ENCODE measurements at places on chromosomes 4 and X. TPM values are rescaled to one million over a fixed set of nuclear protein-coding genes. Genes with fewer than 3 reads are reported as not detected.

DNA sequence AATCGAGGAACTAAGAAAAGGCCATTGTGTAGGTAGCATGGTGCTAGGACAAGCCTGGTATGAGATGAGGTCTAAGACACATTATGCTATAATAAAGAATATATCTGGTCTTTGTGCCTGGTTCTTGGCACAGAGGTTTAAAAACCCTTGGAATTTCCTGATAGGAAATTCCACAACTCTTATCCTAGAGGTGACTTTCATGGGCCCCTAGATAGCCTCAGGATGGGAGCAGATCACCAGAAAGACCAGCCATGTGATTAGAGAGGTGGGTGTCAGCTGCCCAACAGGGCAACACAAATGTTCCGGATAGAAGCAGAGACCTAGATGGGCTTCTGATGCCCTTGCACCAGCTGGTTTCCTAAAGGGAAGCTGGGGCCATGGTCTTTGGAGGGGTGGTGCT lies 107.2 kb downstream of the SCD5 start:
- no peak for DNase-seq
- H3K27ac ChIP-seq, result no peak overlapping the region
- H3K36me3 ChIP-seq, result no peaks in the 10 kb centered on the region
- H3K4me1 ChIP-seq, result no peaks in the 10 kb centered on the region

GRCh38 chr4:6710996-6711395 lies 1.3 kb upstream of the MRFAP1L1 start:
- H3K27me3 ChIP-seq, result no peaks in the 10 kb centered on the region
- H3K4me1 ChIP-seq, result peaks cover 32% of the 10 kb centered on the region
- H3K36me3 ChIP-seq, result peaks cover 8% of the 10 kb centered on the region
- DNase-seq, result no peak

DNA sequence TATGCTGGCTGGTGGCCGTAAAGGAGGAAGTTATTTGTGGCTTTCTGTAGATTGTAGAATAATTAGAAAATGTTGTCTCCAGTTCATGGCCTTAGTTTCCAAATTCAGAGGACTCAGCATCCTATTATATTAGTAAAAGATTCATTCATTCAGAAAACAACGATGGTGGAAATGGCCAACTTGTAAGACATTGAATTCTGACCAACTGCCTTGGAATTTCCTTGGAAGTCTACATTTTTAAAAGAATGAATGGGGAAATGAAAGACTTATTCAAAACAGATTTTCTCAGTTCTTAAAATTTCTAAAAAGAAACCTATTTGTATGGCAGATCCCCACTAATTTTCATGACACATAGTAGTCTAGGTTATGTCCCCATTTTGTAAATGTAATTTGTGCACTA lies 561.5 kb downstream of the ANKRD50 start:
- no peaks in the 10 kb centered on the region for H3K4me1 ChIP-seq
- no peak overlapping the region for H3K27ac ChIP-seq
- H3K27me3 ChIP-seq, result no peaks in the 10 kb centered on the region
- H3K4me3 ChIP-seq, result no peak overlapping the region
- no peak for DNase-seq
- H3K36me3 ChIP-seq, result no peaks in the 10 kb centered on the region

GRCh38 chr4:152860046-152860445 lies 76.1 kb upstream of the FHDC1 start:
- no peaks in the 10 kb centered on the region for H3K27me3 ChIP-seq
- peaks cover 7% of the 10 kb centered on the region for H3K4me1 ChIP-seq
- H3K36me3 ChIP-seq, result no peaks in the 10 kb centered on the region
- H3K27ac ChIP-seq, result no peak overlapping the region
- DNase-seq, result no peak

DNA sequence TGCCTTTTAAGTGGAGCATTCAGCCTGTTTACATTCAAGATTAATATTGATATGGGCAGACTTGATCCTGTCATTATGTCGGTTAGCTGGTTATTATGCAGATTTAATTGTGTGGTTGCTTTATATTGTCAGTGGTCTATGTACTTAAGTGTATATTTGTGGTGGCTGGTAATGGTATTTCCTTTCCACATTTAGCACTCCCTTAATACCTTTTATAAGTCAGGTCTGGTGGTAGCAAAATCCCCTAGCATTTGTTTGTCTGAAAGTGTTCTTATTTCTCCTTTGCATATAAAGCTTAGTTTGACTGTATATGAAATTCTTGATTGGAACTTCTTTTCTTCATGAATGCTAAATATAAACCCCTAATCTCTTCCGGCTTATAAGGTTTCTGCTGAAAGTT lies 403.7 kb upstream of the EPHA5 start:
- H3K4me1 ChIP-seq, result no peaks in the 10 kb centered on the region
- H3K27ac ChIP-seq, result no peak overlapping the region
- no peak overlapping the region for H3K4me3 ChIP-seq
- no peaks in the 10 kb centered on the region for H3K36me3 ChIP-seq
- DNase-seq, result no peak

- H3K27ac ChIP-seq, result no peak overlapping the region
- no peak for DNase-seq
- peaks cover 74% of the 10 kb centered on the region for H3K36me3 ChIP-seq
- H3K27me3 ChIP-seq, result no peaks in the 10 kb centered on the region
Measured at GRCh38 chr4:108628411-108628810, 8.0 kb downstream of the RPL34 start.

DNA sequence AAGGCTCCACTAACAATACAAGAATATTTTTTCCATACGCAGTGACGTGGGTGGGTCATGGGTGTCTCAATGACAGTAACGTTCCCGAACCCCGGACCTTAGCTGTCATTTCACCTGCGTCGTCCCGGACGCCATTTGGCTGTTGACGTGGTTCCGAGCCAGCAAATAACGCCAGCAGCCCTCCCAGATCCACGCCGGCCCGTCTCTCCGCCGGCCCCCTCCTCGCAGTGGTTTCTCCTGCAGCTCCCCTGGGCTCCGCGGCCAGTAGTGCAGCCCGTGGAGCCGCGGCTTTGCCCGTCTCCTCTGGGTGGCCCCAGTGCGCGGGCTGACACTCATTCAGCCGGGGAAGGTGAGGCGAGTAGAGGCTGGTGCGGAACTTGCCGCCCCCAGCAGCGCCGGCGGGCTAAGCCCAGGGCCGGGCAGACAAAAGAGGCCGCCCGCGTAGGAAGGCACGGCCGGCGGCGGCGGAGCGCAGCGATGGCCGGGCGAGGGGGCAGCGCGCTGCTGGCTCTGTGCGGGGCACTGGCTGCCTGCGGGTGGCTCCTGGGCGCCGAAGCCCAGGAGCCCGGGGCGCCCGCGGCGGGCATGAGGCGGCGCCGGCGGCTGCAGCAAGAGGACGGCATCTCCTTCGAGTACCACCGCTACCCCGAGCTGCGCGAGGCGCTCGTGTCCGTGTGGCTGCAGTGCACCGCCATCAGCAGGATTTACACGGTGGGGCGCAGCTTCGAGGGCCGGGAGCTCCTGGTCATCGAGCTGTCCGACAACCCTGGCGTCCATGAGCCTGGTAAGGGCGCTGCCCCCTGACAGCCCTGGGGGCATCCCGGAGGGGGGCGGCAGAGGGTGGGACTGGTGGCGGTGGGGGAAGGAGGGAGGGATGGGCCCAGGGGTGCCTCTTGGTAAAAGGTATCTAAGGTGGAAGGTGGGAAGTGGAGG lies at the start of gene CPE:
Gene CPE, plus strand, starts transcription at position 264 of the 933 bp plus-strand sequence. Its CDS starts 214 bp downstream, at position 478.
- peaks cover 11% of the 10 kb centered on the region for H3K4me1 ChIP-seq
- no peaks in the 10 kb centered on the region for H3K36me3 ChIP-seq
- no peaks in the 10 kb centered on the region for H3K27me3 ChIP-seq
- H3K4me3 ChIP-seq, result peak within 1 kb of the TSS; percentile 58
- peak; percentile 92 for DNase-seq
- H3K27ac ChIP-seq, result no peak within 1 kb of the TSS

GRCh38 chr4:84966382-84967242 lies at the start of gene WDFY3:
Gene WDFY3 (minus strand): TSS chr4:84966690. CDS start chr4:84860591, 106,099 bp downstream.
- peaks cover 28% of the 10 kb centered on the region for H3K4me1 ChIP-seq
- H3K27me3 ChIP-seq, result no peaks in the 10 kb centered on the region
- H3K36me3 ChIP-seq, result no peaks in the 10 kb centered on the region
- peak; percentile 91 for DNase-seq
- H3K4me3 ChIP-seq, result peak within 1 kb of the TSS; percentile 90

GRCh38 chr4:98482503-98482846 lies 175.9 kb downstream of the TSPAN5 start:
- H3K4me3 ChIP-seq, result no peak overlapping the region
- no peak overlapping the region for H3K27ac ChIP-seq
- no peaks in the 10 kb centered on the region for H3K36me3 ChIP-seq
- no peak for DNase-seq

DNA sequence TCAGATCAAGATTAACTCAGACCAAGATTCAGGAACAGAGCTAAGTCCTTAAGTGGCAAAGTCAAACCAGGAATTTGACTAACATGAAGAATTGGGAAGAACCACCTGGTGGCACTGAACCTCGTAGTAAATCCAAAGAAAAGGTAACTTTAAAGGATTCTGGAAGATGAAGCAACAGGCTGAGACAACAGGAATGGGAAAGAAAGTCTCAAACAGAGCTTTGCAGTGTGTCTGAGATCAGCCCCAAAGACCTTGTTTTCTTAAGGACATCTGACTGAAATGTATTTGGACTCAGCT lies 126.1 kb downstream of the ASB9 start:
- no peak overlapping the region for H3K4me3 ChIP-seq
- no peak for DNase-seq
- no peaks in the 10 kb centered on the region for H3K4me1 ChIP-seq
- H3K27ac ChIP-seq, result no peak overlapping the region

GRCh38 chrX:17828171-17828570 lies 32.9 kb downstream of the RAI2 start:
- no peaks in the 10 kb centered on the region for H3K27me3 ChIP-seq
- H3K4me1 ChIP-seq, result no peaks in the 10 kb centered on the region
- DNase-seq, result no peak
- H3K36me3 ChIP-seq, result no peaks in the 10 kb centered on the region
- H3K4me3 ChIP-seq, result no peak overlapping the region

- no peaks in the 10 kb centered on the region for H3K4me1 ChIP-seq
- no peaks in the 10 kb centered on the region for H3K27me3 ChIP-seq
- H3K36me3 ChIP-seq, result no peaks in the 10 kb centered on the region
- no peak overlapping the region for H3K4me3 ChIP-seq
Measured at GRCh38 chrX:133523081-133523487, 107.8 kb upstream of the GPC4 start.

DNA sequence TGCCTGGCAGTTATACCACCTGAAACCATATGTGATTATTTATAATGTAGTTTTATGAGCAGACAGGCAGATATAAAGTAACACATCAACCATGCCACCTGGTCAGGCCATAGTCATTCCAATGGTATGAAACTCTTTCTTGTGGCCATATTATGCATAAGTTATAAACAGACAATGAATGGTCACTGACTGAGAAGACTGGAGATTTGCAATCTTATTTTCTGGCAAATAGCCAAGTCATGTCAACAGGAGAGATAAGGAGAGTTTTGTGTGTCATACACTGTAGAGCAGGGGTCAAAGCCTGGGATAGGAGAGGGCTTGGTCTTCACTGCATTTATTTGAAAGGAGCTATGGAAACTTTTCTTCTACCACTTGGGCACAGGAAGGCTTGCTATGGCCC lies 29.5 kb downstream of the SORBS2 start:
- H3K27me3 ChIP-seq, result no peaks in the 10 kb centered on the region
- H3K27ac ChIP-seq, result no peak overlapping the region
- H3K36me3 ChIP-seq, result no peaks in the 10 kb centered on the region
- H3K4me1 ChIP-seq, result peaks cover 6% of the 10 kb centered on the region
- no peak overlapping the region for H3K4me3 ChIP-seq

GRCh38 chr4:125444166-125444565 lies 129.4 kb downstream of the FAT4 start:
- no peak overlapping the region for H3K27ac ChIP-seq
- DNase-seq, result no peak
- H3K27me3 ChIP-seq, result no peaks in the 10 kb centered on the region
- no peaks in the 10 kb centered on the region for H3K4me1 ChIP-seq
- H3K36me3 ChIP-seq, result no peaks in the 10 kb centered on the region

The CTAG1B gene
- not detected for total RNA-seq

The MAGEA10 gene
- total RNA-seq, result not detected

The MGARP gene
- not detected for total RNA-seq

The USP11 gene
- total RNA-seq, result 65.3 TPM

The RTL9 gene
- not detected for total RNA-seq

The ENPP6 gene
- not detected for total RNA-seq

The LARP1B gene
- total RNA-seq, result 13.8 TPM

The APBB2 gene
- total RNA-seq, result 168 TPM

All from upper lobe of left lung (tissue), 6 donors.